ENCODE measurements at places on chromosomes 11 and 22.

- no peak for DNase-seq
Measured at GRCh38 chr11:134945993-134946392, 534.0 kb upstream of the B3GAT1 start.

DNA sequence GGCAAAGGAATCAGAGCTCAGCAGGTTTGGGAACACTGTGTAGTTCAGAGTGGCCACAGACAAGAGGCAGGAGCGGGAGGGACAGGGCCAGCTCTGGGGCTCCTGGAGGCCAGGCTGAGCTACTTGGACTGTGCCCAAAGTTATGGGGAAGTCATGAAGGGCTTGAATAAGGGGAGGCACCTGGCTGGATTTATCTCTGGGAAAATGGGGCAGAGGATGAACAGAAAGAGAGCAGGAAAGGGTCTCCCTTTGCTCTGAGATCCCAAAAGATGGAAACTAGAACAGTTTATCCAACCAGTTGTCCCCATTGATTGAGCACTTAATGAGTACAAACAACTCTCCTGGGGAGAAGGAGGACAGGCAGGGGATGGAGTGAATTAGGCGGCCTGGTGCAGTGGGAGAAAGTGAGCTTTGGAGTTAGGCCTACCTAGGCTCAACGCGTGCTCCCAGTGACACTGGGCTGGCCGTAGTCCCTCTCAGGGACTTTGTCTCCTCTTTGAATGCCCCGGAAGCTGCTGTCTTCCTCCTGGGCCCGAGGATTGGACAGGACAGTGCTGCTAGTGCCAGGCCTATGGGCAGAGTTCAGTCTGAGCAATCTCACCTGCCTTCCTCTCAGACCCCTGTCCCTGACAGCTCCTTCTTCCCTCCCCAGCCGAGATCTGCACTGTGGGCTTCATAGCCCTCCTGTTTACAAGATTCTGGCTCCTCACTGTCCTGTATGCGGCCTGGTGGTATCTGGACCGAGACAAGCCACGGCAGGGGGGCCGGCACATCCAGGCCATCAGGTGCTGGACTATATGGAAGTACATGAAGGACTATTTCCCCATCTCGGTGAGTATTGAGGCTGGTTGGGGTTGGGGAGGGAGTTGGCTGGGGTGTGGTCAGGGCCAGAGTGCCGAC, 2.0 kb downstream of the MOGAT2 start:
- no peak for DNase-seq

DNA sequence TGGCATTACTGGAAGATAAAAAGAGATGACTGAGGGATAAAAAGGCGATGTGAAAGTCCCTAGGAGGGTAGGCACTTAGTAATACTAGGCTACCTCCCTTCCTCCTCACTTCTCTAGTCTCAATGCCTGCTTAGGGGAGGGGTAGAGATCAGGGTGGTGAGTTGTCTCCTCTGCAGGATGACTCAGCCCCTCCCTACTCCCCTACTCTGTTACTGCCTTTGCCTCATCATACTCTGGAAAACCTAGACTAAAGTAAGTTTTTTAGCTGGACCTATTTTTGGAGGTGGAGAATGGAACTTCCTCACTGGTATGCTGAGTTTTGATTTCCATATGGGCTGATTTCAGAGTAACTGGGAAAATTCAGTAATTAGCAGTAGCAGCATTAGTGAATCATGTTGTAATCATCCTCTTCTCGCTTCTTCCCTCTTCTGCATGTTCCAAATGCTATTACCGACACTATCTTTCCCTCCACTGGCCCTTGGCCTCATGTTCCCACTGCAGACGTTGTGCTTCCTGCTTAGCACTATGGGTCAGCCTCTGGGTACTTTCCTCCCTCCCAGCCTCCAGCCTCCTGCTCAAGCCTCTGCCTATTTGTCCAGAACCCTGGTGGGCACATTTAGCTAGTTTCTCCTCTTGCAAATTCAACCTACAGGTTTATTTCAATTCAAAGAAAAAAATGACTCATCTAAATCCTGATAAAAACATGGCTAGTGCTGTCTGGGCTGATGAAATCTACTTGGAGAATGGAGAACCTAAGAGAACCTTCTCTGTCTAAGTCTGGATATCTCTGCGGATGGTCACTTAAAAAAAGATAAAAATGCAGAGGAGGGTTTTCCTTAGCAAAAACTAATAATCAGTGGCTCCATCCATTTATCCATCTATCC, 281.7 kb downstream of the ST3GAL4 start:
- no peak for DNase-seq

- no peak for DNase-seq
Measured at GRCh38 chr22:20591660-20592310, 84.4 kb downstream of the MED15 start.

- peak; percentile 55 for DNase-seq
Measured at GRCh38 chr11:75867778-75868374, 52.9 kb downstream of the UVRAG start.

DNA sequence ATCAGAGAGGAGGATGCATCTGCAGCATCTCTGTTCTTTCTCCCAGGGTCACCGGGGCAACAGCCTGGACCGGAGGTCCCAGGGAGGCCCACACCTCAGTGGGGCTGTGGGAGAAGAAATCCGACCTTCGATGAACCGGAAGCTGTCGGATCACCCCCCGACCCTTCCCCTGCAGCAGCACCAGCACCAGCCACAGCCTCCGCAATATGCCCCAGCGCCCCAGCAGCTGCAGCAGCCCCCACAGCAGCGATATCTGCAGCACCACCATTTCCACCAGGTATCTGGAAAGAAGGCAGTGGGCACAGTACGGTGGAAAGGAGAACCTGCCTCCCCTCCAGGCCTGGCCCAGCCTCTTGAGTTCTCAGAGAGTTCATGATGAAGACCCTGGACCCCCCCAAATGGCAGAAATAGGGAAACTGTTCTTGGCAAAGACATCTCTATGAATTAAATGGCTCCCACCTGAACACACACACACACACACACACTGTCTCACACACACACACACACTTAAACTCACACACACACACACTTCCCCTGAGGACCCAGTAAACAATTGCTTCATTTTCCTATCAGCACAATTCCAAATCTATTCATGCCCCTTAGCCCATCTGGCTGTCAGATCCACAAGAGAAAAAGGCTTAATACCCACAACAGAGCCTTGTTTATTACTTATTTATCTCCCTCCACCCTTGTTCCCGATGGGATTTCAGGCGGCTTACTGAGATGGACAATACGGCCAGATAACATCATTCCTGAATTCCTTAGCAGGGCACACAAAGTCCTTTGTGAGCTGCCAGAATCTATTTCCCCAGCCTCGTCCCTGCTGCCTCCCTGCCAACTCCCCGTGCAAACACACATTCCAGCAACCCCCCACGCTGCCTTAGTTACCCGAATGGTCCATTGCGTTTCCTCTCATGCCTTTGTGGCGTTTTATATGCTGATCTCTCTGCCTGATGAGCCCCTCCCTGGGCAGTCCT, 8.1 kb downstream of the TMA7B start:
- DNase-seq, result no peak

DNA sequence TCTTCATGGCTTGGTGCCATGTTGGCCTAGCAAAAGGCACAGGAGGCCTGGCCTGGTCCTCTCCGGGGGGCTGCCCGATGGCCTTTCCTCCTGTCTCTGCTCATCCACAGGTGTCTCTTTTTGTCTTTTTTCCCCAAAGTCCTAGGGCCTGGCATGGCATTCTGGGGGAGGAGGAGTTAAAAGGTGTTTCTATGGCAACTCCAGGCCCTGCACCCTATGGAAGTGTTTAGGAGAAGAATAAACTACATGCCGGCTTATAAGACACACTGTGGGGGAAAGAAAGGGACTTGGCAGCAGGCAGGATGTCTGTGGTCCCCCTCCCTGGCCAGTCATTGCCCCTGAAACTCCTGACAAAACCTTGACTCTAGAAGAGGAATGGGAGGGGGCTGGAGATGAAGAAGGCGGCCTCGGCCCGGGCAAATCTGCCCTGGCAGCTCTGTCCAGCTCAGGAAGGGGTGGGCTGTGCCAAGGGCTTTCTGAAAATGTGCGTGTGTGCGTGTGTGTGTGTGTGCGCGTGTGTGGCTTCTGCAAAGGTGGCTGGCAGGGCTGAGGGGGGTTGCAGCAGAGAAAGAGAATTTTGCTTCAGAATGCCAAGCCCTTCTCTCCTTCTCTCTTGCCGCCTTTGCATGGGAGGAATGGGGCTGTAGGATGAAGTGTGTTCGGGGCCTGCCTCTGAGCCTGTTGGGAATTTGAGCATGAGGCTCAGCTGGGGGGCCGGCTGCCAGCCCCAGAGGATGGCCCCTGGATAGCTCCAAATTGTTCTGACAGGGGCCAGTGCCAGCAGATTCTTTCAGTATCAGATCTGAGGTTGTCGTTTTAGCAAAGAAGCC, 3.2 kb downstream of the TIMP3 start:
- no peak for DNase-seq

DNA sequence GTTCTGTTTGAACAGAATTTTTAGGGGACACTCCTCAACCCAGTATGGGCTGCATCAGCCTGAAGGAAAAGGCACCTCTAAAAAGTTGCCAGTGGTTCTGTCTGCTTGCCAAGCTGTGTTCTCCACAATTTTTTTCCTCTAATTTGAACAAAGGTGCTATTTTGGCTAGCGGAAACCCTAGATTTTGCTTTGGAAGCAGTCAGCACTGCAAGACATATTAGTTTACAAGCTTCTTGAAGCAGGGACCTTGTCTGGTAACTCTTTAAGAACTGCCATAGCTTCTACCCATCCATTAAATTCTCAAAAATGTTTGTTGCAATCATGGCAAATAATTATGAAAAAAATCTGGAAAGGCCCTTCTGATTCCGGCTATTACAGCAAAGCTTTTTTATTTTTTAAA, 75.6 kb upstream of the HEPHL1 start:
- no peak for DNase-seq

DNA sequence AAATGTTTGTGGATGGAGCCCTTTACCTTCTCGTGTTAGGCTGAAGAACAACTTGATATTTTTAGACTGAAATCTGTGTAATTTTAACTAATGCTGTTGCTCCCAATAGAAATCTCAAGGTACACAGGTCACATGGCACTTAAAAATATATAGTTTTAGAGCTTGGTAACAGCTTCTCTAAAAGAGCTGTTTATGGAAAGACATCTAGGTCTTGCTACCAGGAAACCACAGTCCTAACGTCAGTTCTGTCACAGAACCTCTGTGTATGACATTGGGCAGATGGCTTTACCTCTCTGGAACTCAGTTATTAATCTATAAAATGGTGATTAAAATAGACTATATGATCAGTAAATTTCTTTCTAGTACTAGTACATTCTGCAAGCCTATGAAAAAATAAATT, 35.4 kb downstream of the PAK1 start:
- DNase-seq, result no peak

DNA sequence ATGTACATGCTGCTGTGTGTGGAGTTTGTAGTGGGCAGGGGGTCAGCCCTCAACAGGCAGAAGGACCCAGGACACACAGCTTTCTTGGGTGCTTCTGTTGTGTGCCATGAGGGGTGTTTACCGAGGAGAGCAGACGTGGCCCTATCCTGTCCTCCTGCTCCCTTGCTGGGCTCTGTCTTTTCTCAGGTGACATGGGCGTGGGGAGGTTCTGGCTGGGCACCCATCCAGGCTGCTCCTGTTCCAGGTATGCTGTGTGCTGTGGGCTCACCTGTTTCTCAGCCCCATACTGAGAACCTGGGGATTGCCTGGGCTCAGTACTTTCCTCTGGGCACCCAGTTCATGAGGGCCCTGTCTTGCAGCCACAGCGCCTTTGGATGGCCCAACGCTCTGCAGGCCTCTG, 23.3 kb downstream of the MICALL1 start:
- DNase-seq, result no peak

GRCh38 chr11:132590986-132591385, 941.3 kb downstream of the OPCML start:
- no peak for DNase-seq

DNA sequence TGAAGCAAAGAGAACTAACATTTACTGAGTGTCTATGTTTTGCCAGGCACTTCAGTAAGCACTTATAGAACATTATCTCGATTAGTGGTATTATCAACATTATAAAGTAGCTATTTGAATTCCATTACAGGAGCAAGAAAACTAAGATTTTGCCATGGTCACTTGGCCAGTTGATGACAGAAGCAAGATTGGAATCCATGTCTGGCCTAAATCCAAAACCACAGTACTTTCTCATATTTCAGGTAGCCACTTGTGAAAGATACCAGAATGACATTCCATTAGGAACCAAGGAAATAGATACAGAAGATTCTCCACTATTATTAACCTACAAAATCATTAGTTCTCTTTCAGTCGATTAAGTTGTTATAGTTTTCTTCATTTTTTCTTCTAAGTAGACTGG, 691.0 kb upstream of the API5 start:
- DNase-seq, result no peak

- DNase-seq, result no peak
Measured at GRCh38 chr11:112315861-112316739, 55.4 kb upstream of the PLET1 start.

DNA sequence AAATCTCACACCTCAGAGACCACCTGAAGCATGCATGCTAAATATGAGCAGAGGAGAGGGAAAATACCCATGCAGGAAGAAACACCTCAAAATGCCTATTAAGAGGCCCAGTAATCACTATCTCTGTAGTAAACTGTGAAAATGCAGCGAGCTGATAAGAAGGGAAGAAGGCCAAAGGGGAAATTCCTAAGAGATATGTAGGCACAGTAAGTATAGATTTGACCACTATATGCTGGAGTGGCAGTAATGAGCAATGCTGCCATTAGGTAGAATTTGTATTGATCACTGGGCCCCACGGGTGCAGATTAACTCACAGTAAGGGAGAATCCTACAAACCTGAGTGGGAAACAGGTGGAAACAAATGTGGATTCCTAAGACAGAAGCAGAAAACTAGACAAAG, 1813.1 kb upstream of the RAG2 start:
- no peak for DNase-seq

DNA sequence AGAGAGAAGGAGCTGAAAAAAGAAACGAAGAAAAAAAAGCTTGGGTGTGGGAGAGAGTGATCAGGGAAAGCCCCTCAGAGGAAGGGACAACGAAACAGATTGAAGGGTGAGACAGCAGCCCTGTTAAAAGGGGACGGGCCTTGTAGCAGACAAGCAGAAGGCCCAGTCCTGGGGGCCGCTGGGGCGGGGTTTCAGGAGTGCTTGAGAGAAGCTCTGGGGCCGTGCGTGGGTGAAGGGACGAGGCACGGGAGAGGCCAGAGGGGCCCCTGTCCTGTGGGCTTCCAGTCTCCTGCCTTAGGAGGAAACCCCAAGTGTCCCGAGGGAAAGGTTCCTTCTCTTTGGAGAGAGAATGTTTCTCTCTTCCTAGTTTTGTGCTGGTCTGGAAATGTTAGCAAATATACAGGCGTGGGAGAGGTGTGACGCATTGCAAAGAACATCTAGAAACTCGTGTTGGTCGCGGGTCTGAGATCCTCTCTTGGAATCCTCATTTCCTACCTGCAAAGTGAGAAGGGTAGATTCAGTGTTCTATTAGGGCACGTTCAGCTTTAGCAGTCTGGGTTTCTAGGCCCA, 28.6 kb downstream of the ADAMTS15 start:
- no peak for DNase-seq
